Left forelimb (tissue), 1 donor: ENCODE measurements at places on chromosomes 6 and 20.

GRCh38 chr6:140414966-140415620, 1040.6 kb upstream of the CITED2 start:
- no peak for DNase-seq

GRCh38 chr6:134787261-134787877, 162.5 kb downstream of the ALDH8A1 start:
- DNase-seq = no peak

- no peak for DNase-seq
Observed at GRCh38 chr20:53734006-53734688, 140.5 kb upstream of the ZNF217 start.

- no peak for DNase-seq
Observed at GRCh38 chr6:81486234-81486633, 266.2 kb downstream of the TENT5A start.

GRCh38 chr6:85078058-85078457, 313.7 kb upstream of the TBX18 start:
- no peak for DNase-seq

DNA sequence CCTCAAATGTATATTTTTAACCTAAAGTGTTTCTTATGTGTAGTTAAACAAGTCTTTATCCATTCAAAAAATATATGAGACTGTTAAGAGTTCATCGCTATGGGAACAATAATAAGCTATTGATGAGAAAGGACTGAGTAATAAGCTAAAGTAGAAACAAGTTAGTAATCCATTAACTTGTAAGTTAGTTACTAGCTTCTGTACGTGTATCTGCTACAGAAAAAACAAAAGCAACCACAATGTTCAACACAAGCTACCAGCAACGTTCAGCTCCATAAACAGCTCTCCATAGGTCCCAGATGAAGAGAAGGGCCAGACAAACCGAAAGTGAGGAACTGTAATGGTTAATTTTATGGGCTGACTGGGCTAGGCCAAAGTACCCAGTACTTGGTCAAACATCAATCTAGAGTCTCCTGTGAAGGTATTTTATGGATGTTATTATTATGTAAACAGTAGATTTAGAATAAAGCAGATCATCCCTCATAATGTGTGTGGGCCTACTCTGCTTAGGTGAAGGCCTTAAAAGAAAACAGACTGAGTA, 33.8 kb upstream of the FAM135A start:
- no peak for DNase-seq

DNA sequence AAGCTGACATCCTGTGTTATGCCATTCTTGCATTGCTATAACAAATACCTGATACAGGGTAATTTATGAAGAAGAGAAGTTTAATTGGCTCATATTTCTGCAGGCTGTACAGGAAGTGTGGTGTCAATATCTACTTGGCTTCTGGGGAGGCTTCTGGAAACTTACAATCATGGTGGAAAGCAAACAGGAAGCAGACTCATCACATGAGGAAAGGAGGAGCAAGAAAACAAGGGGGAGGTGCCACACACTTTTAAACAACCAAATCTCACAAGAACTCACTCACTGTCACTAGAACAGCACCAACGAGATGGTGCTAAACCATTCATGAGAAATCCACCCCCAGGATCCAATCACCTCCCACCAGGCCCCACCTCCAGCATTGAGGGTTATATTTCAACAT, 143.1 kb upstream of the GGTLC1 start:
- DNase-seq = no peak

- no peak for DNase-seq
Observed at GRCh38 chr20:19908576-19908975, 108.6 kb upstream of the NAA20 start.

GRCh38 chr20:34706912-34707784, 3.0 kb downstream of the TP53INP2 start:
- no peak for DNase-seq

- no peak for DNase-seq
Observed at GRCh38 chr6:45522486-45522885, 144.8 kb upstream of the SUPT3H start.

DNA sequence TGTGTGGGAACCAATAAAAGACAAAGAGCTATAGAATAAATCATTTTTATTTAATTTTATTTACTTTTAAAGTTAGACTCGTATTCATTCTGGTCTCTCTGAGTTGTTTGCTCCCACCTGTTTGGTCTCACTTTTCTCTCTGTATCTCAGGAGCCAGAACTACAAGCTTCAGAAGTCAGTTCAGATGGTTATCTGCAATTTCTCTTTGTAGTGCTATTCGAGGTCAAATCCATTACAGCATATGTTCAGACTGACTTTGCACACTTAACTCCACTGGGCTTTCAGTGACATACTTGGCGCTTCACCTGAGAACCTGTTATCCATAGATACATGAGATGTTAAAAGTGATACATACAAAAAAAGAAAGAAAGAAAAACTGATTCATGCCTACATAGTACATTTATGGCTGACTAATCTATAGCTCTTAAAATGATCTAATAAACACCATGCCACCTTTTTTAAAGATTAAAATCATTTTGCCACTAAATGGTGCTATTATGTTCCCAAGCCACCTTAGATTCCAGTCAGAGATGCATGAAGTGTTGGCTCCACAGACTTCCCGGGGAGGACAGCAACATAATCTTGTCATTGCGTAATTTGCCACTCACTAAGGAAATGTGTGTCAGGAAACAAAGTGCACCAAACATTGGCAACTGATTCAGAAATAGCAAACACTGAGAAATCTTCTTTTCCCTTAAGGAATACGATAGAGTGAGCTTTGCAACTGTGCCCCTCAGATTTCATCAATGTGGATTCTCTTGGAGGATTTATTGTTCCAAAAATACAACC, 396.7 kb downstream of the HACE1 start:
- DNase-seq = no peak

GRCh38 chr6:34315780-34316179, 67.0 kb upstream of the SMIM29 start:
- no peak for DNase-seq

DNA sequence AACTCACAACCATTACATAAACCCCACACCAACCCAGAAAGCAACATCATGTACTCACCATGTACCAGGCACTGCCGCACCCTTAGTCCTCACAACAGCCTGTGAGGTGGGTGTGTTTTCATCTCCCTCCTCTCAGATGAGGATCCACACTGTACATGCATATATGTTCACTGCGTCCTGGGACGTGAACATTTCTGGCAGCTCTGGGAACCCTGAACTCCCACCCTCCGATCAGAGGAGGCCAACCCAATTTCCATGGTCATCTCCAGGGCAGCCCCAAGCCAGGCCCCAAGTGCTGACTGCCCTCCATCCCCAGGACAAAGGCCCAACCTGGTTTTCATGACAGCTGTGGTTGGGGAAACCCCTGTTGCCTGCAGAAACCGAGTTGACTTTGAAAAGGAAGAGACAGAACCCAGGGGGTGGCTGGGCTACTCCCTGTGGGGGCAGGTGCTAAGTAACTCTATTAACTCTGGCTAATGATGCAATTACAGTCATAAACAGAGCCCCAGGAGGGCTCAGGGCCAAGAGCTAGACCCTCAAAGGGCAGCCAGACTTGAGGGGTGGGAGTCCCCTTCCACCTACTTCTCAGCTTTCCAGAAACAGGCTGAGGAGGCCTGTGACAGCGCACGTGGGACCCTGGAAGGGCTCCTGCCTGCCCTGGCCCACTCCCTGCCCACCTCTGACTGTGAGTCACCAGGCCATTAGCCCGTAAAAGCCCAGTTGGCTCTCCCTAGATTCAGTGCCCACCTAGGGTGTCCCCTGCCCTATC, 2.6 kb downstream of the TFEB start:
- DNase-seq = no peak

GRCh38 chr6:4124351-4124750, 11.0 kb downstream of the ECI2 start:
- no peak for DNase-seq

- peak; percentile 59 for DNase-seq
Observed at GRCh38 chr20:63134201-63134612, 81.7 kb downstream of the YTHDF1 start.

DNA sequence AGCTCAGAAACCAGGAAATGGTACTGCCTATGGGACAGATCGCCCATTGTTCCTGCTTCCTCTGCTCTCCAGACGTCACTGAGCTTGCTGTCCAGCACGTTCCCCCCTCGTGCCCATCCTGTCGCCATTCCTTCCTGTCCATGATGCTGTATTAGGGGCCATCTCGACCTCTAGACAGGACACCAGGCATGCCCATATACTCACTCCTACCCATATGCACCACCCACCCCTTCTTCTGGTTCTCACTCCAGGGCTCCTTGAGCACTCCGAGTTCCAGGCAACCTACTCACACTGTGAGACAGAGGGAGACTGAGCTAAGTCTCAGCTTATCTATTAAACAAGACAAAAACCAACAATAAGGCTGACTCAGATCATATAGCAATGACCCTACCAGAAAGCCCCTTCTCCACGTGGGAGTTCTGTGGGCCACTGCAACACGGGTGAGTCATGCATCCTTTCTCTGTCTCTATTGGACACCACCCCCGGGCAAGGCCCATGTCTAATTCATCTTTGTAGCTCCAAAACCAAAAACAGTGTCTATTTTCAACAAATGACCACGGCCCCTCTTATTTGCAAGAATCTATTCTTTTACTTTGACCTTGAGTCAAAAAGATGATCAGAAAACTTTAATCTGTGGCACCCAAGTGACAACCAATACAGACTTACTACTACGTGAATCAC, 65.7 kb downstream of the PSMG4 start:
- peak; percentile 63 for DNase-seq

- no peak for DNase-seq
Observed at GRCh38 chr6:144219056-144219685, 66.0 kb upstream of the UTRN start.

DNA sequence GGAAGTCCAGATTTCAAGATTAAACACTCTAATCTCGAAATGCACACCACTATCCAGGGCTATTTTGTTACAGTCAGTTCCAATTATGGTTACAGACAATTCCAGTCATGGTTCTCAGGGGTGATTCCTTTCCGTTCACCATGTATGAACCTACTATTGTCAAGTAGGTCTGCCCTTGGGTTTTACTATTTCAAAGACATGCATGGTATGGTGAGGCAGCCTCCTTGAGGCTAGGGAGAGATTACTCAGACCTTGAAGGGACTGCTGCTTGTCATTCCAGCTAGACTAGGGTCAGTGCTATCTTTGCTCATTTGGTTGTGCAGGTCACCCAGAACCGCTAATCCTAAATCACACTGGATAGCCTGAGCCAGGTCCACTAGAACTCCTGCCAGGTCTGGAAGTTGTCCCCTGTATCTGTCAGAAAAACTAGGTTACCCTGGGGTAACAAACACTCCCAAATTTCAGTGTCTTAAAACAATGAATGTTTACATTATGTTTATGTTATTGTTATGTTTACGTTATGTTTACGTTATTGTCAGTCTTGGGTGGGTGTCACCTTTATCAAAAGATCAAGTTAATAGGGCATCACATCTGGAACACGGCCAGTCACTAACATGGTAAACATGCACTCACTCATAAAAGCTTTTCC, 41.1 kb upstream of the E2F3 start:
- no peak for DNase-seq

DNA sequence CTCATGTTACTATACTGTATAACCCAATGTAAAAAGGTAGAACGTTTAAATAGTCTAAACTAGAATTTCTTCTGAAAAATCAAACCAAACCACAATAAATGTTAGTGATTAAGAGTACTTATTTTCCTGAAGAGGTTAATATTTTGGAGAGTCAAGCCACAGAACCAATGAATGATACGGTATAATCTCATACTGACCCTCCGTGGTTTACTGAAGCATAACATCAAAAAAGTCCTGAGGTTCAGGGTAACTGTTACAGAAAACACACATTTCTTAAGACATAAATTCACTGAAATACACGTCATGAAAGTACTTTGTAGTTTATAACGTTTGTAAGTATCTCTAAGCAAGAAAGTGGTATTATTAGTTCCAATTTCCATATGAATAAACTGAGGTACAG, 28.9 kb downstream of the ESF1 start:
- no peak for DNase-seq

GRCh38 chr20:47024461-47024937, 129.9 kb downstream of the EYA2 start:
- DNase-seq = no peak

GRCh38 chr20:6100246-6100645, 22.6 kb downstream of the FERMT1 start:
- DNase-seq = no peak

DNA sequence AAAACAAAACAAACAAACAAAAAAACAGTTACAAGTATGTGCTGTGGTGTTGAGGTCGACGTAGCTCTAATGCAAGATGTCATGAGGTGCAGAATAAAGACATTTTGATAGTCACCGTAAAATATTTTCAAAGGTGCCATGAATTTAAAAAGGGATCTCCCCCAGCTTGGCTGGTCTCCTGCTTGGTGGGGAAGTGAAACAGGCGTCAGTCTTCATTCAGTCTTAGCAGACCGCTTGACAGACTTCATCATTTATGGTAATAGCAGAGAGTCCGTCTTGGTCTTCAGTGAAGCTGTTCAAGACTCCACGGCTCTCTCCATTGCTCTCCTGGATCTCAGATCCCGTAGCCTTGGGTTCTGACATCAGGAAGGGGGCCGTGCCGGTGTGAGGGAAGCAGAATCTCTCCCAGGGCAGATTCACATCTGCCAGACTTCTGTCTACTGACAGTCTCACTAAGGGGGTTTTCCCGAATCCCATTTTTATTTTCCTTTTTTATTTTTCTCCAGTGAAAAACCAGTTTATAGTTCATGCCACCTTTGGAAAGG, 1.6 kb downstream of the SLC24A3 start:
- no peak for DNase-seq

GRCh38 chr6:32204268-32204715, 11.8 kb upstream of the GPSM3 start:
- no peak for DNase-seq
